ENCODE measurements at places on chromosomes 5 and 9.

GRCh38 chr5:170293273-170293672 lies 4.3 kb downstream of the LCP2 start:
- DNase-seq: no peak

GRCh38 chr5:15510831-15511230 lies 10.9 kb downstream of the FBXL7 start:
- no peak for DNase-seq

GRCh38 chr5:134490925-134491271 lies 34.6 kb upstream of the JADE2 start:
- no peak for DNase-seq

- DNase-seq: no peak
Measured at GRCh38 chr9:135905380-135906258, 1.7 kb downstream of the CAMSAP1 start.

DNA sequence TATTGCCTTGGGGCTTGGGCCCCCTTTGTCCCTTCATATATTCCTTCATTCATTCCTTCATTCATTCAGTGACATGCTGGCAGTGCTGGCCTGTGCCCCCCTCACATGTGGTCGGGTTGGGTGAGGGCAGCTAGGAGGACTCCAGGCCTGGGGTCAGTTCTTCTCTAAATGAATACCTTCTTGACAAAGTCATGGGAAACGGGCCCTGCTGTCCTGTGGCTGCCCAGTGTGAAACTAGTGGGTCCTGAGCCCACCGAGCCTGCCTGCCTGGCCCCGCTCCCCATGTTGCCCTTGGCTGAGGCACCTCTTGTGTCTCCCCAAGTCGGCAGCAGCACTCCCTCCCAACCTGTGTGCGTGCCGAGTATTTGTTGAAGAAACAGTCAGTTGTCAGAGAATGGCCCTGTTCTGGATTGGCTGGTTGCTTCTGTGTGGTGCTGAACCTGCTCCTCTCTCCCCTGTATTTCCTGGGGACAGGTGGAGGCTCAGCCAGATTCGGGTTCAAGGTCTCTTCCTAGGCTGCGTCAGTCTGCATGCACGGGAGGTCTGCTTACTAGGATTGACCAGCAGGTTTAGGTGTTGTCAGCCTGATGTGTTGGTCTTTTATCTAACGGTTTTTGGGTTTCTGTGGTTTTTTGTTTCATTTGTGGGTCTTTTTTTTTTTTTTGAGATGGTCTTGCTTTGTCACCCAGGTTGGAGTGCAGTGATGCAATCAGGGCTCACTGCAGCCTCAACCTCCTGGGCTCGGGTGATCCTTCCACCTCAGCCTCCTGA lies 3.0 kb upstream of the CEL start:
- DNase-seq: no peak

GRCh38 chr9:133523106-133523505 lies 1.7 kb downstream of the MYMK start:
- DNase-seq: no peak

DNA sequence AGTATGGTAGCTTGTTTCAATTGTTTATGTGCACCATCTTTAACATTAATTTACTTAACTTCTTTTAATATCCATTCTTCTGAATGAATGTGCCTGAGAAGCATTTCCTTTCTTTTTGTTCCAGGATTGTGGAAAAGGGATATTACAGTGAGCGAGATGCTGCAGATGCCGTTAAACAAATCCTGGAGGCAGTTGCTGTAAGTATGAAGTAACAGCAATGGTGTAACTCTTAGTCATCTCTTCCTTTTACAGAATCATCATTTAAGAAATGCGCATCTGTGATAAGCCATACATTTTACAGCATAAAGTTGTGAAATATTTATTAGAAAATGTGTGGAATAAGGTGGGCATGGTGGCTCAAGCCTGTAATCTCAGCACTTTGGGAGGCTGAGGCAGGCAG lies 117.7 kb downstream of the STARD4 start:
- DNase-seq: no peak

- DNase-seq: no peak
Measured at GRCh38 chr5:50593681-50594080, 72.8 kb upstream of the PARP8 start.

GRCh38 chr9:127865645-127866464 lies 11.4 kb upstream of the ENG start:
- no peak for DNase-seq

GRCh38 chr9:34046784-34047379 lies 1.8 kb downstream of the UBAP2 start:
- no peak for DNase-seq

DNA sequence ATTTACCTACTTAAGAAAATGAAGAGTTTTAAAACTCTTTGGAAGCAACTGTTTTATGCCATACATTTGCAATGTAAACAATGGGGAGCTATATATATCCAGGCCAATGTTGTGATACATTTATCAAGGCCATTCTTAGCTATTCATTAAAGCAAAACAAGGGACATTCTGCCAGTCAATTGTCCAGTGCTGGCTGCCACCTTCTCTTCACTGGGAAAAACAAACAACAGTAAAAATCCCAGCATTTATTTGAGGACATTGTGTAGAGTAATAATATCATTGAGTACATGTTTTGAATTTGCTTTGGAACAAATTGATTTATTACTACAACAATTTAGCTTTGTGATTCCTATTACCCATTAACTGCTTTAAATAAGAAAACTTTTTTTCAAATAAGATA lies 1107.4 kb downstream of the DTWD2 start:
- no peak for DNase-seq

- DNase-seq: peak; percentile 49
Measured at GRCh38 chr9:71910650-71911060, 338 bp downstream of the ABHD17B start.

- no peak for DNase-seq
Measured at GRCh38 chr9:127197186-127197860, 67.3 kb upstream of the GARNL3 start.

- no peak for DNase-seq
Measured at GRCh38 chr9:122406070-122406890, 35.5 kb downstream of the PTGS1 start.

DNA sequence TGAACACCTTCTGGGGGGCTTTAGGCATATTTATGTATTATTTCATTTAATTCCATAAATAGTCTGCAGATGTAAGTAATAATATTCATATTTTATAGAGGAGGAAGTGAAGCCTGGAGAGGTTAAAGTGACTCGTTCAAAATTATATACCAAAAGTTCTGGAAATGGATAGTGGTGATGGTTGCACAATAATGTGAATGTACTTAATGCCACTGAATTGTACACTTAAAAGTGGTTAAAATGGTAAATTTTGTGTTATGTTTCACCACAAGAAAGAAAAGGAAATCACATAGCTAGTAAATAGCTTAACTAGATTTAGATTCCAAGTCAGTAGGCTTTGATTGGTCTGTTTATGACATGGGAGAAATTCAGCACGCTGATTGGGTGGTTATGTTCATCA lies 13.0 kb upstream of the TMEFF1 start:
- DNase-seq: no peak
